ENCODE measurements at places on chromosomes 4 and X.

DNA sequence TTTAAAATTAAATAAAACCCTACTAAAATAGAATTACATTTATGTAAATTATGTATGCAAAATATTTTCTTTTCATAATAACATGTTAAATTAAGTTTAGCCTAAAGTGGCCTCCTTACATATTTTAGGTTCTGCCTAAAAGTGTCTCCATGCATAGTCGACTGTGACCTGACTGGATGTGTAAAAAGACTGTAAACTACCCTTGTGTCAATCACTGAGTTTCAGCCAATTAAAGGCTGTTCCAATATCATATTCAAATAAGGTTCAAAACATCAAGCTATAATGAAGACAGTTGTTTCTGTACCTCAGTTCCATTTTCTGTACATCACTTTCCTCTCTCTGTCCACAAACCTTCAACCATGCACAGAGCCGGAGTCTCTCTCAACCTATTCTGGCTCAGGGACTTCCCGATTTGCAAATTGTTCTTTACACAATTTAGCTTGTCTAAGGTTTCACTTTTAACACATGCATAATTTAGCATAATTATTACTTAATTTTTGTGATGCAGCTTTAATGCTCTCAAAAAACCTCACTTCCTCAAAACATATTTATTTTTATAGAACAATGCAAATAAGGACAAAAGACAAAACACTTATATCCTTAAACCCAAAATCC lies 60.1 kb downstream of the SH3RF1 start:
- DNase-seq, result no peak

GRCh38 chr4:153221783-153222706 lies 17.8 kb downstream of the TRIM2 start:
- no peak for DNase-seq

GRCh38 chr4:99861120-99861905 lies 32.9 kb downstream of the LAMTOR3 start:
- no peak for DNase-seq

DNA sequence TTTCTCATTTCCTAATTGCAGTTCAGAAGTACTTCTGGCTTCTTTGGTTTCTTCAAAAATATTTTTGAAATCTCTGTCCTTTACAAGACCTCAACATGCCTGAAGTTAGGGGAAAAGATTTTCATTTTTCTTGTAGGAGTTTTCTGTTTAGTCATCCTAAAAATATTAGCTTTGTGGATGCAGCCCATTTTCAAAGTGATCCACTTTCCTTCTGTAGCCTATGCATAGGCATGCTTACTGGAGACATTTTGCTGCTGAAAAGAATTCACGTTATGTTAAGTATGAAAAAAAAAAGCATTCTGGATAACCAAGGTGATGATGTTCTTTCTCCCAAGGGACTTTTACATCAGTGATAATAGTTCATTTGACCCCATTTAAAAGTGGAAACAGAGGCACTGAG lies 245.6 kb downstream of the THOC2 start:
- no peak for DNase-seq

DNA sequence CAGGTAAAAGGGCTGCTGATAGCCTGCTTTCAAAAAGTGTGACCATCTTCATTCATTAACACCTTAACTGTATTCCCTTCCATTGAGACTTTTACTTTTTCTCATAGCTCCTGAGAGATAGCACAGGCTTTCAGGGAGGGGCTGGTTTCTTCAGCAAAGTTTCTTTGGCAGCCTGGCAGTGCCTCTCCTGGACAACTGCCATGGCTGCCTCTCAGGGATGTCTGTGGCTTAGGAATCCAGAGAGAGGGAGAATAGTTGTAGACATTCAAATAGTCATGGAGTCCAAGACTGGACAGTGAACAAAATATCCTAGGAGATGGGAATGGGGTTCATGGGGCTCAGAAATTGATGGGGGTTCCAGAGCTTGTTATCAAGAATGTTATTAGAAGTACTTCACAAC lies 81.1 kb downstream of the FAM47B start:
- no peak for DNase-seq

DNA sequence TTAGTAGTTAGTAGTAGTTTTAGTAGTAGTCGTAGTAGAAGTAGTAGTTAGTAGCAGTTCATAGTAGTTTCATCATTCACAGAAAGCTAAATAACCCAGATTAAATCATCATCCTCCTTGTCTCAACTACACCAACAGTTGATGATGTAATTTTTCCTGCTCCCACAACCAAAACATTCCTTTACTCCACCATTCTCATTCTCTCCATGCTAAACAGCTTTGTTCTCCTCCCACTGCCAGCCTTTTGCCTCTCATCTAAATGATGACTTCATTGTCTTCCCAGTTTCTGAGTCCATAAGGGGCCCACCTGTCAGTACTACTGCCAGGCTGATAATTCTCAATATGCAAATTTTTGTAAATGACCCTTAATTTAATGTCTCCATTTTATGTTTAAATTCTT lies 68.9 kb downstream of the ARHGAP24 start:
- no peak for DNase-seq

DNA sequence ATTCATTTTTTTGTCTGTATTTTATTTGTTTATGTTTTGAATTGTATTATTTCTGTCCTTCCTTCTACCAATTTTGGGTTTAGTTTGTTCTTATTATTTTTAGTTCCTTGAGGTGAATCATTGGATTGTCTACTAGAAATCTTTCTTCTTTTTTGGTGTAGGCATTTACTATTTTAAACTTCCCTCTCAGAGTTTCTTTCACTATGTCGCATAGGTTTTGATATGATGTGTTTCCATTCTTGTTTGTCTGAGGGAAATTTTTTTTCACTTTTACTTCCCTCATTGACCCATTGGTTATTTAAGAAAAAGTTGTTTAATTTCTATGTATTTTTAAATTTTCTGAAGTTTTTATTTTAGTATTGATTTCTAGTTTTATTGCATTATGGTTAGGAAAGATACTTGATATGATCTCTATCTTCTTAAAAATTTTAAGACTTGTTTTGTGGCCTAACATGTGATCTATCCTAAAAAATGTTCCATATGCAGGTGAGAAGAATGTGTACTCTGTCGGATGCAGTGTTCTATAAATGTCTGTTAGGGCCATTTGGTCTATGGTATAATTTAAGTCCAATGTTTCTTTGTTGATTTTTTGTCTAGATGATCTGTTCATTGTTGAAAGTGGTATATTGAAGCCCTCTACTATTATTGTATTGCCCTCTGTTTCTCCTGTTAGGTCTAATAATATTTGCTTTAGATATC lies 68.8 kb downstream of the IL15 start:
- DNase-seq, result no peak

GRCh38 chrX:70436343-70436742 lies 8.3 kb upstream of the DLG3 start:
- DNase-seq, result no peak

DNA sequence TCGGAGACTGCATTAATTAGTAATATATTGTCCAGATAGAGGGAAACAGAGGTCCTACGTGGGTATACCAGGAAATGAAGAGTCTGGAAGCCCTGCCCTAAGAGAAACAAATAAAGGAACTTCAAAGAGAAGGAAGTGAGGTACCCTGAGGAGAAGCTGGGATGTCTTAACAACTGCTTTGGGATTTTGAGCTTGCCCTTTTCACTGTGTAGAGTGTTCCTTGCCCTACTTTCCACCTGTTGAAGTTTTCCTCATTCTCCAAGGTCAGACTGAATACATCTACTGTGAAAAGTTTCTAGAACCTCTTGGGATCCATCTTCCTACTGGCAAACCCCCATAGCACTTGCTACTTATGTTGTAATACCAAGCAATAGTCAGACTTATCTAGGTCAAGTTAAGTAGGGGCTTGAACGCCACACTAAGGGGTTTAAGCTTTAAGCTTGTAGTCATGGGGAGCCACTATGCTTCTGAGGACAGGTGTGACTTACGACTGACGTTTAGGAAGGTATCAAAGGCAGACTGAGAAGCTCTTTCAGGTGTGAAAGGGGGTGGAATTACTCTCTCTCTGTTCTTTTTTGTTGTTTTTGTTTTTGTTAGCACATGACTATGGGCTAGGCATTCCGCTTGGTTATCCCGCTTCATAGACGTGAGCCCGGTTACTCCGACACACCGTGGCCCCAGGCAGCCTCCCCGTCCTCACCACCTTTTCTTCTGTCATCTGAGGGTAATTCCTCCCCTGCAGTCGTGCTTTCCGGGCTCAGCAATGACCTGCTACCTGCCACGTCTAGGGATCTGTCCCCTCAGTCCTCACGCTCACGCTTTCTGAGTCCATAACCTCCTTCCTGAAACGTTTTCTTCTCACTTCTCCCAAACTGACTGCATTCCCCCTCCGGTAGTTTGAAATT lies 959 bp upstream of the REST start:
- no peak for DNase-seq

DNA sequence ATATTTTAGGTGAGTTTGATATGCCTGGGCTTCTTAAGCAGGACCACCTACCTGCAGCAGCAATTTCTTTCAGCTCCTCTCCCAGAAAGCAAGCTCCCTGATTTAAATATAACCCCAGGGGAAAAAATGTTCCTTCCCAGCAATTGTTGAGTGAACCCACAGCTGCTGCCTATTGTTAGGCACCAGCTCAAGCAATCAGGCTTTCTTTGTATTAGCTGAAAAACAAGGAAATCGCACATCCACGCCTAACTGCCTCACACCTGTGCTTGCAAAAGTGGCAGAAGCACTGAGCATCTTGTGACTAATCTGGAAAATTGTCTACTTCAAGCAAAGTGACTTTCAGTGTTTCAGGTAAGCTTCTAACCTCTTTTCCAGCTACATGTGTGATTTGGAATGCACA lies 432.2 kb downstream of the SMARCA1 start:
- no peak for DNase-seq

GRCh38 chr4:22486276-22486675 lies 29.6 kb downstream of the ADGRA3 start:
- DNase-seq, result no peak

- no peak for DNase-seq
Measured at GRCh38 chrX:118156254-118156952, 39.8 kb upstream of the KLHL13 start.

DNA sequence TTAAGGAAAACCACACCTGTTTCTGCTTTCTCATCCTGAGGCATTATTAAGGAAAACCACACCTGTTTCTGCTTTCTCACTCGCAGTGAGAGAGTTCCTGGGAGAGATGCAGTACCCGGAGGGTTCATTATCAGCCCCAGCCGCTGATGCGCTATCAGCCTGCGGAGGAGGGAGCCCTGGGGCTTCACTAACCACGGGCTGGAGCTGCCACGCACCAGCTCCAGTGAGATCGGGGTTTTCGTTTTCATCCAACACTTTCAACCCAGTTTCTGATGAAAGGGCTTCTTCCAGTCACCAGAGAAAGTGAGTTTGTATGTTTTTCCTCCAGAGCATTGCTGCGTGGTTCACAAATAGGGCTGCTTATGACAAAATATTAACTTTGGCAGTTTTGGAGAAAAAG lies 93.2 kb upstream of the PRKX start:
- no peak for DNase-seq

- no peak for DNase-seq
Measured at GRCh38 chr4:22233230-22233629, 282.6 kb downstream of the ADGRA3 start.

GRCh38 chr4:30718021-30718542 lies 2.1 kb upstream of the PCDH7 start:
- DNase-seq, result no peak

DNA sequence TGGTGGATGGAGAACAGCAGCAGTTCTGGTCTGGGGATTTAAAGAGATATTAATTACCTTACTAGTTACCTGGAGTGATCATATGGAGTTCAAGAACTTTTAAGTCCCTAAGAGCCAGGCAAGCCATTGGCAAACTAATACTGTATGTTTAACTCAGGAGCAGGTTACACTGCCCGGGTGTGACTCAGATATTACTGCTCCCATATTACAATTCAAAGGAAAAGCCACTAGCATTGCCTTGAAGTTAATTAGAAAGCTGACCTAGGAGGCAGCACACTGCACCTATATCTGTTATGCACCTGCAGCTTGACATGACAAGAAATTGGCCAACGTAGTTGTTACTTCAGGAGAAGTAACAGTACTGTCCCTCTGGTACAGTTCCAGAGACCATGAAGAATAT lies 47.2 kb downstream of the GRK4 start:
- no peak for DNase-seq

GRCh38 chrX:12967711-12968465 lies 7.0 kb upstream of the TMSB4X start:
- DNase-seq, result no peak

DNA sequence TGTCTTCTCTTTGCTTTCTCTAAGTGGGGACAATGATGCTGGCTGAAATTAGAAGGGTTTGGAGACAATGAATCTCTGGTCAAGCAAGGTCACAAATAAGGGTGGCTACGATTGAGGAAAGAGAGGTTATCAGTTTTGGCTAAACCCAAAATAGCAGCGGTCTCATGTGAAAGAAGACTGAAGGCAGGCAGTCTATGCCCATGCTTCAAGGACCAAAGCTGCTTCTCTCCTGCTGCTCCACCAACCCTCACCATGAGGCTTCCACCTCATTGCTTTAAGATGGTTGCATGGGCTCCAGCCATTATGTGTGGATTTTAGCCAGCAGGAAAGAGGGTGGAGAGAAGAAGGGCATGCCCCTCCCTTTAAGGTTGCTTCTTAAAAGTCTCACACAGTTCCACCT lies 114.1 kb upstream of the TRIM2 start:
- no peak for DNase-seq

GRCh38 chrX:101759000-101759399 lies 99.3 kb upstream of the ARMCX2 start:
- no peak for DNase-seq

DNA sequence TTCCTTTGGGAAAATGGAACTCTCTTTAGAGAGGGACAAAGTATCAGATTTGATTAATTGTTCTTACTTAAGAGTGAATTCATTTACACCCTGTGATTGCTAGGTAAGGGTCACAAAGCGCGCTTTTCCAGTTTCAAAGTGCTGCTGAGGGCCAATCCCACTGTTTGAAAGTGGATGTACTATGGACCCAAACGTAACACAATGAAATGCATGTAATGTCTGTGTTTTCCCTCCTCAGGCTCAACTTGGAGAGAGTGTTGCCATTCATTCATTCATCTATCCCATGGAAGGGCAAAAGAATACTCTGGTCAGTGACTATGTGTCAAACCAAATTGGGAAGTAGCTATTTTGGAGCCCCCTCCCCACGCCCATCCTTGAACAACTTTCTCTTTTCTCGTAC lies 16.1 kb downstream of the IGSF1 start:
- no peak for DNase-seq

DNA sequence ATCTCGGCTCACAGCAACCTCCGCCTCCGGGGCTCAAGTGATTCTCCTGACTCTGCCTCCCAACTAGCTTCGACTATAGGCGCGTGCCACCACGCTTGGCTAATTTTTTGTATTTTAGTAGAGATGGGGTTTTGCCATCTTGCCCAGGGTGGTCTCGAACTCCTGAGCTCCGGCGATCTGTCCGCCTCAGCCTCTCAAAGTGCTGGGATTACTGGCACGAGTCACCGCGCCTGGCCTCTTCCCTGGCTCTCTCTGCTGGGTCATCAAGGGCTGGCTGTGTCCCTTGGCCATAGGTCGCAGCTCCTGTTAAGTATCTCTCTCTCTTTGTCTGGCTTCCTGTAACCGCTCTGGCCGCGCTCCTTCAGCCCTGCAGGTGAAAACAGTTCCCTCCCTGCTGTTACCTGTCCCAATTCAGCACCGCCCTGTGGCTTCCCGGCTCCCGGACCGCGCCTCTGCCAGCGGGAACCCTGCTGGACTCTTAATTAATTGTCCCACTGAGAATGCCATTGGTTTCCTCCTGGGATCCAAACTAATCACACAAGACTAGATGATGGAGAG lies 1.3 kb upstream of the RGS12 start:
- no peak for DNase-seq
